ENCODE measurements at places on chromosomes 3 and 15.
A peak's percentile ranks its signal among the peaks of the same experiment; 100 is the strongest.

GRCh38 chr3:30226601-30227151, 379.7 kb upstream of the TGFBR2 start:
- no peak for DNase-seq

DNA sequence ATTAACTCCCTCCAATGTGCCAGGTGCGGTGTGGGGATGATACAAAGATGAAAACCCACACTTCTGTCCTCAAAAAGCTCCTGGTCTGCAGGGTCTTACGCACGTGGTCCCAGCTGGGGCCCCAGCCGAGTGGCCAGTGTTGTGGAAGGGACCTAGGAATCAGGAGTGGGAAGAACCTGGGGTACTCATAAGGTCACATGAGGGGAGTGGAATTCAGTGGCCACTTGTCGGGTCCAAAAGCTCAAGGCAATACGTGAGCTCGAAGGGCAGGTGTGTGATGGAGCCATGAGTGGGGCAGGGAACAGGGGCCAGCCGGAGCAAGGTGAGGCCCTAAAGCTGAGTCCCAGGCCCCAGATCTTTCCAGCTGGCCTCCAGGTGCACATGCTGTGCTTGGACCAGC, 260.0 kb upstream of the LYSMD4 start:
- DNase-seq = no peak

- DNase-seq = no peak
These were observed 104.3 kb downstream of the LINGO1 start for GRCh38 chr15:77528290-77528967.

DNA sequence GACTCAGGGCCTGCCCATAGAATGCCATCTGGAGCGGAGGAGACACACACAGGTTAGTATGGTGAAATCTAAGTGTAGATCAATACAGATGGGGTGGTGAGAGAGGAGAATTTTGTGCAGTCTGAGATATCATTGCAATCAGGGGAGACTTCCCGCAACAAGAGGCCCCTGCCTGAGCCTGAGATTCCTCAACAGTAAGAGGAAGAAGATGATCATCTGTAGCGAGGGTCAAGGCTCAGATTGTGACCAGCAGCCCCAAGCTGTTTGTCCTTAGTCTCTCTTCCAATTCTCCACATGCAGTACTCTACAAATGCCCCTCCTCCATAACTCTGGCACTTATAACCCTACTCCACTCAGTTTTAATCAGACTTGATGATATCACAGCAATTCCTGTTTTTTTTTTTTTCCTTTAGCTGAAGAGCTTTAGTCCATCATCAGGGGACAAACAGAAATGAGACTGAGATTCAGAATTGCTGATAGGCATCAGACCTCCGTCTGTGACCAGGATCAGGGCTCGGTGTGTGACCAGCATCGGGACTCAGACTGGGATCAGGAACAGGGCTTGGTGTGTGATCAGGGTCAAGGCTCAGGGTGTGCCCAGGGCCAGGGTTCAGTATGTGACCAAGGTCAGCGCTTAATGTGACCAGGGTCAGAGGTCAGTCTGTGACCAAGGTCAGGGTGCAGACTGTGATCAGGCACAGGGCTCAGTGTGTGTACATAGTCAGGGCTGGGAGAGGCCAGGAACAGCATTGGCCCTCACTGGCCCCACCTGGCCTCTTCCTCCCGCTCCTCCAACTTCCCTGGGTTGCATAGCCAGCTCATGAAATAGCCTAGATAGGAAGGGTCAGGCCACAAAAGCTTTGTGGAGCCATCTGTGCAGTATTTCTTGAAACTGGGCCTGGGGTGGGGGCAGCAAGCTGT, 14.1 kb downstream of the LOXL1 start:
- DNase-seq = no peak

DNA sequence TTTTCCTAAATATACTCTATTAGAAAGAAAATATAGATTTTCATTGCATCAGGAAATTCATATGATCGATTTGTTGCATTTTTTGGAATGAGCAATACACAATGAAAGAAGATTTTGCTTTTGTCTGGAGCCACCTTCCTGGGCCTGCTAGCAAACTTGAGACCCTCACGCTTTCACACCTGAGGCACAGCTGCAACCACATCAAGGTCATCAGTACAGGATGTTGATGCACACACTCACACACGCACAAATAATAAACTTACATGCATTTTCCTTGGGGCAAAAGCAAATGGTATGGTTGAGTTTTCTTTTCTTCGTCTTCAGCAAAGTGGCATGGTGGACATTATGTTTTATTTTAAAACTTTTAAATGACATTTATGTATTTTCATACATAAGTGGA, 64.8 kb upstream of the SATB1 start:
- peak; percentile 47 for DNase-seq

- DNase-seq = no peak
These were observed 1264.6 kb downstream of the NSUN3 start for GRCh38 chr3:95327478-95327877.

GRCh38 chr15:65884511-65884910, 15.2 kb downstream of the RAB11A start:
- no peak for DNase-seq

DNA sequence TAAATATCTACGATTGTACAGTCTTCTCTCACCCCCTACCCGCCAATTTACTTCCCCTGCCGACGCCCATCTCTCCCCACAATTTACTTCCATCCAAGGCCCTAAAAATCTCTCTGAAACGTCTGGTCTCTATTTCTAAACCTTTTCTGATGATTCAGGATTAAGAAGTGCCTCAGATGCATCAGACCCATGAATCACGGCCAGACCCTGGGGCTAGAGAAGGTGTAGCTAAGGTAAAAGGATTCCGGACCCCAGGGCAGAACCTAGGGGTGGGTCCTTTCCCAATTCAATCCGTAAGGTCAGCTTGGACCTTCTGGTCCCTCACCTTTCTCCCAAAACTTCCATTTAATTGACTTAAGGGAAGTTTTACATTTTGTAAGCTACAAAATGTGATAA, 46.4 kb downstream of the LRIG1 start:
- DNase-seq = no peak

- DNase-seq = no peak
These were observed 22.9 kb downstream of the PRR23E start for GRCh38 chr3:127215714-127216414.

GRCh38 chr3:47164007-47164881, at the start of gene SETD2:
Gene SETD2 (minus strand): TSS chr3:47164113. CDS start chr3:47163924, 189 bp downstream.
- DNase-seq = peak; percentile 92

GRCh38 chr15:82768414-82769054, 37.3 kb downstream of the FSD2 start:
- DNase-seq = no peak

GRCh38 chr3:20375302-20375701, 189.3 kb upstream of the SGO1 start:
- DNase-seq = no peak

DNA sequence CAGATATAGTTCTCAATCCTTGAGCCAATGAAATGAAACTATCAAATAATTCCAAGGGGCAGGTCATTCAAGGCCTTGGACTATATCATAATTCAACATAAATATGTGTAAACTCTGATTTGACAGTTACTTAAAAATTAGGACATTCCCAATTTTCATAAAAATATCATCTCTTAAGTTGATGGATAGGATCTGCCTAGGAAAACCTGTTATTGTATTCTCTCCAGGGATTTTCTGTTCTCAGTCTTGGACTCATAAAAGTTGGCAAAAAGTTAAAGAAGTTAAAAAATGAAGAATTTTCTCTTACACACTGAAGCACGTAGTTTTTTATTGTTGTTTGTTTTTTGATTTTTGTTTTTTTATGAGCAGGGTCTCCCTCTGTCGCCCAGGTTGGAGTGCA, 109.0 kb downstream of the TP63 start:
- no peak for DNase-seq

- DNase-seq = peak; percentile 91
These were observed 8.1 kb downstream of the PPM1M start for GRCh38 chr3:52253314-52254304.

DNA sequence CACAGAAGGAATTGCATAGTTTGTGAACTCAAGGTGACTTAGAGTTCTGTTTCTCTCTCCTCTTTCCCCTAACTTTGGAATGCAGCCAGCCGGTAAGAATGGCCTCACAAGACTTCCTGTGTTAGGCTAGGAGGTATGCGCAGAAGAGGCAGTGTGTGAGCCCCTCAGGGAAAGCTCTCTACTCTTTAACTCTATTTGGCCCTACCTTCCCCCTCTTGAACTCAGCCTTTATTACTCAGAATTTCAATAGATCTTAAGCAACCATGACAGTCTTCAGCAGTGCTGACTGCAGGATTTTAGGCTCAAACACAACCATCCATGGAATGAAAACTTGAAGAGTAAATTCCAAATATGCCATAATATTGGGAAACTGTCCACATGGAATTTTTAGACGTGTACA, 209.5 kb downstream of the DTWD1 start:
- no peak for DNase-seq

DNA sequence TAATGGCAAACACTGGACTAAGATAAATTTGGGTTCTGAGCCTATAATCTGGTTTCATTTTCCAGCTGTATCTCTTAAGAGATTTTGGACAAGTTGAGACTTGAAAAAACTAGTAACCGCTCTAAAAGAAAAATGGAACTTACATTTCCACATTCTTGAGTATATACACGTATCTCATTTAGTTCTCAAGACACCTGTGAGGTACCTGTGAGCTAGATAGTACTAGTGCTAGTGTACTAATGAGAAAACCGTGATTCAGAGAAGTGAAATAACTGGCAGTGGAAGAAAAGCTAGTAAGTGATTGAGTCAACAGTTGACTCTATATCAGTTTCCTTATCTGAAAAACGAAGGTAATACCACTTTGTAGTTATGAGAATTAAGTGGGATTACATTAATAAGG, 62.2 kb upstream of the PAQR5 start:
- no peak for DNase-seq

DNA sequence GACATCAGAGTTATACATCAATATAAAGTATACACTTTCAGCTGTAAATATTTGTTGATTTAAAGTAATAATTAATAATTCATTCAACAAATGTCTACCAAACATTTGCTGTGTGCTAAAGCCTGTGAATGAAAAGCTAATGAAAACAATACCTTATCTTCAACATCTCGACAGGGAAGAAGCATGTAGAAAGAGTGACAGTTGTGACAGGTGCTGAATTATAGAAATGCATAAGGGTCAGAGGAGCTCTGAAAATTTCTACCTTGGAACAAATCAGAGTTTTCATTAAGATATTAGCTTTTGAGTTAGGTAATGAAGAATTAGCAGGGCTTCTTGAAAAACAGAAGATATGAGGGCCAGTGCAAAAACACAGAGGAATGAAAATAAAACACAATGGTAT, 739.2 kb downstream of the VGLL3 start:
- no peak for DNase-seq

DNA sequence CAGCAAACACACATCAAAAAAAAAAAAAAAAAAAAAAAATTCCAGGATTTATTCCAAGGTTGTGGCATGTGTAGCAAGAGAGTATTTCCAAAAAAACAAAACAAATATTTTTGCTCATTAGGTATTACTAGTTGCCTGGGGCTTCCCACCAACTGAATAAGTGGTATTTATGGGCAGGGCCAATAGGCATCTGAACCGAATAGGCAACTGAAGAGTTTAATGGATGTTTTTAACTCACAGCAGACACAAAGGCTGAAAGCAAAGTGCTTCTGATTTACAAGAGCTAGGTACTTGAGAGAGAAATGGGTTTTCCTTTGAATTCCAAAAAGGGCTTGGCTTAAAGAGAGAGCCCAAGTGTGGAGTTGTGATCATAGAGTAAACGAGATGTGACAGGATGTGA, 21.4 kb downstream of the EIF4E3 start:
- DNase-seq = no peak

DNA sequence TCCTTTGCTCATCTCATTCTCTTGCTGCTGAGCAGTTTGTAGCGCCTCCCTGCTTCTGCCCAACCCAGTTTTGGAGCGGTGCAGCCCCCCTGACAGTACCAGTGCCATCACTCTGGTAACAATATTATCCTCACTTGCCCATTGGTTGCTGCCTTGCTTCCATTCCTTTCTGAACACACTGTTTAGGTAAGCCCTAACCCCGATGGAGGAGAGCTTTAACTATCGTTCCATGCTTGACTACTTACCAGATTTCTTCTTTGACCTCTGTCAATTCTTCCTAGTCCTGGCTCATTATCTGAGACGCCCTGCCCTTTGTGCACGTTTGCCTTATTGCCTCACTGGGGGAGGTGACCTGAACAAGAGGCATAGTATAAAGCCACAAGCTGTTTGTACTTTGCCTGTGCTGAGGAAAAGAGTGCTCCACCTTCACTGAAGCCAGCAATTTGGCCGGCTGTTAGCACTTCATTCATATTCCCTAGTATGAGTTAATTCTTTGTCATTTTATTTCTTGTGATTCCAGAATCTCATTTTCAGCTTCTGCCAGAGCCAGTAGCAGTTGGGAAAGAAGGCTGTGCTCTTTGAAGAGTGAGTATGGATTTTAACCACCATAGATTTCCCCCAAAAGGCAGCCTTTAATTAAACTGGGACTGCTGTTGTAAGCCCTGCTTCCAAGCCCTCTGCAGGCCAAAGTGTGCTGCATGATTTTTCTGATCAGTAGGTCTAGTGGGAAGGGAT, 11.9 kb downstream of the ABHD6 start:
- no peak for DNase-seq

GRCh38 chr3:58082047-58082446, 73.8 kb downstream of the FLNB start:
- DNase-seq = peak; percentile 52

GRCh38 chr3:128556907-128557306, 63.9 kb upstream of the GATA2 start:
- DNase-seq = no peak

- DNase-seq = no peak
These were observed 28.9 kb downstream of the LINGO1 start for GRCh38 chr15:77603611-77604336.

DNA sequence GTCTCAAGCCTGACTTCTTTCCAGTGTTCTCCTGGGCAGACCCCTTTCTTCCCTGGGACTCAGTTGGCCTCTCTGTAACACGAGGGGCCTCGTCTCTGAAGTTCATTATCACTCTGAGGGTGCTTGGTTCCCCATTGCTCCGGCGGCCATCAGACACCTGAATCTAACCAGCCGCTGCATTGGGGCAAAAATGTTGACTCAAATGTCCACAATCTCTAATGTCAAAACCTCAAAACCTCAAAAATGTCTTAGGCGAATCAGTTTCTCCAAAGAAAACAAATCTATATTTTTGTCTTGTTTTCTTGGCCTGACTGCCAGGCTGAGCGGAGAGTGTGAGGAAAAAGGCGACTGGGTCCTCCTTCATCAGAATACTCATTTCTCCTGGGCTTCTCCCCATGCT, 220.7 kb downstream of the VPS13C start:
- no peak for DNase-seq

DNA sequence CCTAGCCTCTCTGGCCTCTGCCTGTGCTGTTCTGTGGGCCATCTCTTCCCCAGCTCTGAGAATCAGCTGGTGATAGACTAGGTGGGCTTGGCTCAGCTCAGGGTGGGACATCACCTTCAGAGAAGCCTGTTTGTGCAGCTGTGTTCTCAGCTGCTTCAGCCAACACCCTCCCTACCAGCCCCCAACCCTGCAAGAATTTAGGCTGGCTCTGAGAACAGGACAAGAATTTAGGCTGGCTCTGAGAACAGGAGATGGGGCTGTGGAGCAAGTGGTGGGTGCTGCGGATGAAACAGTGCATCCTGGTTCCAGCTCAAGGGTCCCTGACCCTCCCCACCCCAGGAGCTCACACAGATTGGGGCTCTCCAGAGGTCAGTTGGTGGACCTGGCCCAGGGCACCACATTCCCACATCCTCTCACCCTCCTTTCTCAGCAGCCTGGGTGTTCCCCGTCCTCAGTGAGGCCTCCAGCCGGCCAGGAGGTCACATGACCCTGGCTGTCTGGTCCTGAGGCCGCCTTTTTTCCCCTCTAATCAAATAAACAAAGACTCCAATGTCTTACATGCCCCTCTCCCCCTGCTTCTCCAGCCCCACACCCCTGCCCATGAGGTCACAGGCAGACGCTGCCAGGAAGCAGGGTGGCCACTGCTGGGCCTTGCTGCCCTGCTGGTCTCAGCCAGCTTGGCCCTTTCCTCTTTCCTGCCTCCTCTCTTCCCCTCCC, 14.9 kb downstream of the PLEKHO2 start:
- DNase-seq = no peak

All from activated naive CD4-positive, alpha-beta T cell treated with anti-CD3 and anti-CD28 coated beads, Interleukin-2, amount 10 ng/mL, durations not matched to agents 7 days and 5 days (primary cell).